Kidney epithelial cell (primary cell): ENCODE measurements at places on chromosomes 12 and 14.

DNA sequence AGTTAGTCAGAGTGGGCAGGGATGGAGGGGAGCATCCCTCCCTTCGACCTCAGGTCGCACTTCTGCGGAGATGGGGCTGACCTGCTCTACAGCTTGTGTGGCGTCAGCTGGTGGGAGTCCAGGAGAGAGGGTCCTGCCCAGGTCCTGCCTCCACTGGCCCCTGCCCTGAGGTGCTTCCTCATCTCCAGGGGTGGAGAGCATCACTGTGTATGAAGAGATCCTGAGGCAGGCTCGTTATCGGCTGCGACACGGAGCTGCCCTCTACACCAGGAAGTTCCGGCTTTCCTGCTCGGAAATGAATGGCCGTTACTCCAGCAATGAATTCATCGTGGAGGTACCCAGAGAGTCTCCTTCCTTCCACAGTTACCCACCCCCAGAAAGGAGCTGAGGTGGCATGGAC lies 20.2 kb downstream of the CLSTN3 start:
- no peak for DNase-seq

DNA sequence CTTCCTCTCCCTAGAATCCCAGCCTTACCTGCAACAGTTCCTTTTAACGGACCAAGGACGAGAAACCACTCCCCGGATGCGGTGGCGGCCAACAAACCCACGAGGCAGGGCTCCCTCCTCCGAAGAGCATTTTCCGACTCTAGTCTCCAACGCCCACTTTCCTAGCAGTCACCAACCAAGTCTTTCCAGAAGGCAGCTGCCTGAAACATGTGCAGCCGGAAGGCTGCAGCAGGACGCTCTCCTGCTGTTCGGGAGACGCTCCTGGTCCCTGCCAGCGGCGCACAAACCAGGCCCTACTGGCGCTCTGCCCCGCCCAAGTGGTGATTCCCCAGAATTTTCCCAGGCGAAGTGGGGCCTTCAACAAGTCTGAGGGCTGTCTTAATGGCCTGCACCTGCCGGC lies 21.1 kb upstream of the ADAM20 start:
- no peak for DNase-seq

DNA sequence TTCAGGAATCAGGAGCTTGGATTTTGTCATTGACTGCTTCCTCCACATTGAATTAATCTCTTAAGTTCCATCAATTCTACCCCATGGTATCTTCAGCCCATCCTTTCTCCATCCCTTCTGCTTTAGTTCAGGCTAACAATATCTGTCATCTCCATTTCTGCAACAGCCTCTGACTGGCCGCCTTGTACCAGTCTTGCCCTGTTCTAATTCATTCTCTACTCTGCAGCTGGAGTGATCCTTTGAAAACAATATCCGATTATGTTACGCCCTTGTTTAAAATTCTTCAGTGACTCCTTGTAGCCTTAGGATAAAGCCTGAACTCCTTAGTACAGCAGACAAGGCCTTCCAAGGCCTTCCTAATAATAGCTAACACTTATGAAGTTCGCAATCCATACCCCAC lies 170.2 kb downstream of the ETV6 start:
- DNase-seq = no peak

DNA sequence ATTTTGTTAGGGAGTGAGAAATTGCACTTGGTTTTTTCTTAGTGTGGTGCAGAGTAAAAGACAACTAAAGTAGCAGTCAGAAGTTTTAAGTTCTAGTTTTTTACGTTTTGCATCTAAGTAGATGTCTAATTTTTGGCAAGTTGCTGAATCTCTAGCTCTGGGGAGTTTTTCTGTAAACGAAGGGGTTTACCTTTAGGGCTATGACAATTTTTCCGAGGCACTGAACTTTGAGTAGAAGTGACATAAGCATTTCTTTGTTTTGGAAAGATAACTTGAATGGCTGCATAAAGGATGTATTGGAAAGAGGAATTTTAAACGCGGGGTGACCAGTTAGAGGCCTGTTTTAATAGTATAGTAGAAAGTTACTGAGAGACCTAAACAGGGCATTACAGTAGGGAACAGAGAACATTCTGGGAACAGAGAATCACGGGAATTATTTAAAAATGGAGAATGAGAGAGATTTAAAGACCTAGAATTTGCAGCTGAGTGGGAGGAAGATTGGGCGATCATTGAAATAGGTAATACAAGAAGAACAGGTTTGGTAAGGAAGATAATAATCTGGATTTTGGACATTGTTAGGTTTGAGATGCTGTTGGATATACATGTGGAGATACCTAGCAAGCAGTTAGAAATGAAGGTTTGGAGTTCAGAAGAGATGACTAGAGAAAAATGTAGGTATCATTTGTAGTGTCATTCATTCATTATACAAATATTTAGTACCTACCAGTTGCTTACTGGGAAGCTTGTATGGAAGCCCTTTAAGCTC lies 1.2 kb downstream of the ZNF410 start:
- no peak for DNase-seq

DNA sequence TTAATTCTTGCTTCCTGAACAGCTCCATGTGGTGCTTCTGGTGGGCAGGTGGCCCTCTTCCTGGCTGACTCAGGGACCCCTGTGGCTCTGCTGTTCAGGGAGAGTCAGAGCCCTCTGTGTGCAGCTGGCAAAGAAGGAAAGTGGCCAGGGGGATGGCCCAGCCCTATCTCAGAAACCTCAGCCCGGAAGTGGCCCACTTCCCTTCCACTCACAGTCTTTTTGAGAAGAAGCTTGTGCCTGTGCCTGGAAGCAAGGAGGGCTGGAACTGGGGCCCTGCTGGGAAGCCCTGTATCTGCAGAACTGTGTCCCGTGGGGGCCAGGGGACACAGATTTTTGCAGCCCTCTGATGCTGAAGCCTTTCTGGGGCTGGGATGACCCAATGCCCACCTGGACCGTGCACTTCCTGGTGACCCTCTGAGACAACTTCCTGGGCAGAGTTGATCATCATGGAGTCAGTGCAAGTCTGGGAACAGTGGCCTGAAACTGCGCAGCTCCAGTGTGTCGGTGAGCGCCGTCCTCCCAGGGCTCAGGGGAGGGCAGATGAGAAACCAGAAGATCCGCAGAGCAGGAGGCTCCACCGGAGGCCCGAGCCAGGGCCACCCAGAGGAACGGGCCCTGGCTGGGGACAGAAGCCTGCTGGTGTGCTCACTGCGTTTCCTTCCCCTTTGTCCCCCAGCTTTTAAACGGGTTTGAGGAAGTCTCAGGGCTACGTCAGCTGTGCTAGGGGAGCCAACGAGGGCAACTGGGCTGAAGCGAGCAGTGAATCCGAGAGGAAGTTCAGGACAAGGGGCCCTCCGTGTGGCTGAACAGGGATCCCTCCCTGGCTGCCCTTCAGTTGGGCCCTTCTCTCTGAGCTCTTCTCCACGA lies 217.4 kb upstream of the RTL1 start:
- DNase-seq = no peak

DNA sequence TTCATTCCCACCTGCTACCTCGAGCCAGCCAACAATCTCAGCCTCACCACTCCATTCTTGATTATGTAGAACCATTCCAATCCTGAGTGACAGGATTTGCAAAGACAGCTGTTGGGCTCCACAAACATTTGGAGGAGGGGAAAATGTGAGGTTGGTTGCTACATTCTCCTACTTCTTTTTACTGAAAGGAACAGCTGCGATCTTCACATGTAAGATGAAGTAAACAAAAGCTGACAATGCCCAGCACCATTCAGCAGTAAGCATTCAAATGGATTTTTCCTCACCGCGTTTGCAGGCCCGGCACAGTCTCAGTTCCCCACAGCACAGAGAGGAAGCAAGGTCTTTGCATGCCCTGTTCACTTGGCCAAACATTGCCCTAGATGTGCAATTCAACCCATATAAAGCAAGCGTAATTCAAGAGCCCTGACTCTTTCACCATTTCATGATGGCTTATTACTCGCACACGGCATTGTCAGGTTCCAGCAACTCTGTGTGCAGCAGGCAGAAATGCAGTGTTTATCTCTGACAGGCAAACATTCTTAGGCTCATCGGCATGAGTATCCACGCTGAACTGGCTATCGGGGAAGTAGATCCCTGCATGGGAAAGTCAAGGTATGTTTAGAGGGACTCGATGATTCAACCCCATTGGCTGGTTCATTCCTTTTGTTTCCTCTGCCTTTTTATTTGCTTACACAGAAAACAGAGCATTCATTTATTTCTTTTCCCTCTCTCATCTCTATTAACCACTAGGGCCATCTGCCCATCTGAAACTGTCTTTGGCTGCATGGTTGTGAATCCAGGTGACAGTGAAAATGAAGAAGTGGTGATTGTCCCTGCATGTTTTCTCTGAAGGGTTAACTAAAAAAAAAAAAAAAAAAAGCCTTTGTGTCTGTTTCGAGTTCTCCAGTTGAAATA lies 236.1 kb upstream of the PLEKHG7 start:
- no peak for DNase-seq

DNA sequence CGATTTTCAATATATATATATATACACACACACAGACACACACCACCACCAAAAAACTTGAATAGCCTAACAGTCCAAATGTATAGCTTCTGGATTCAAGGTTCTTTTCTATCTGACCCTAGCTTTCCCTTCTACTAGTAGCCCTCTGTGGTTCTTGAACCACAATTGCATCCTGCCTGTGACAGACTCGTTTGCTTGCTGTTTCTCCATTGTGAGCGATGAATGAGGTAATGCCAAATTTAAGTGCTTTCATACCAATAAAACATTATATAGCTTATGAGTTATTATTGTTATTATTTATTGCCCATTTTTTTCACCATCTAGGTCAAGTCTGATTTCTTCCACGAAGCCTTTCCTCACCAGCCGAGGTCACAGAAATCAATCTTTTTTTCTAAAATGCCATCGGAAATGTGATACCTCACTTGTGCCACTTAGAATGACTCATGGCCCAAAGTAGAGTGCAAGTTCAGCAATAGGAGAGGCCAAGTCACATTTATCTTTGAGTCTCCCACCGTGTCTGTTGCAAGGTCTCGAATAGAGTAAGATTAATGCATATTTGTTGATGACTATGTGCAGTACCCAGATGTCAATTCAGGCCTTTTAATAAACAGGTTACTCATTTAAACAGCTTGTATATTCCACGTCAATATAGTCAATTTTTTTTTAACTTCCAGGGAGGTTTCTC lies 1015.8 kb upstream of the SEL1L start:
- DNase-seq = no peak

DNA sequence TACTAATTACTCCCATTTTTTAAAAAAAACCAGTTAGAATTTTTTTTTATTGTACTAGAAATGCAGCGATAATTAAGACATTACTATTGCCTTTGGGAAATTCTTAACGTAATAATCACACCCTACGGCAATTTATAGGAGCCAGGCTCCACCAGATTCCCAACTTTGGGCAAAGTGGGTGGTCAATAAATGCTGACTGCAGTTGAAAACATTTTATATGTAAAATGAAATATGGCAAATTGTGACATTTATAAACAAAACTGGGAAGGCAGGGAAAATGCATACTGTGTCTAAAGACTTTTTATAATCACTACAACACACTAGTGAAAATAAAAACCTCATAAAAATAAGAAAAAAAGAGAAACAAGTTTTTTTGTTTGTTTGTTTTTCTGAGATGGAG lies 93.3 kb upstream of the HECTD1 start:
- DNase-seq = no peak

DNA sequence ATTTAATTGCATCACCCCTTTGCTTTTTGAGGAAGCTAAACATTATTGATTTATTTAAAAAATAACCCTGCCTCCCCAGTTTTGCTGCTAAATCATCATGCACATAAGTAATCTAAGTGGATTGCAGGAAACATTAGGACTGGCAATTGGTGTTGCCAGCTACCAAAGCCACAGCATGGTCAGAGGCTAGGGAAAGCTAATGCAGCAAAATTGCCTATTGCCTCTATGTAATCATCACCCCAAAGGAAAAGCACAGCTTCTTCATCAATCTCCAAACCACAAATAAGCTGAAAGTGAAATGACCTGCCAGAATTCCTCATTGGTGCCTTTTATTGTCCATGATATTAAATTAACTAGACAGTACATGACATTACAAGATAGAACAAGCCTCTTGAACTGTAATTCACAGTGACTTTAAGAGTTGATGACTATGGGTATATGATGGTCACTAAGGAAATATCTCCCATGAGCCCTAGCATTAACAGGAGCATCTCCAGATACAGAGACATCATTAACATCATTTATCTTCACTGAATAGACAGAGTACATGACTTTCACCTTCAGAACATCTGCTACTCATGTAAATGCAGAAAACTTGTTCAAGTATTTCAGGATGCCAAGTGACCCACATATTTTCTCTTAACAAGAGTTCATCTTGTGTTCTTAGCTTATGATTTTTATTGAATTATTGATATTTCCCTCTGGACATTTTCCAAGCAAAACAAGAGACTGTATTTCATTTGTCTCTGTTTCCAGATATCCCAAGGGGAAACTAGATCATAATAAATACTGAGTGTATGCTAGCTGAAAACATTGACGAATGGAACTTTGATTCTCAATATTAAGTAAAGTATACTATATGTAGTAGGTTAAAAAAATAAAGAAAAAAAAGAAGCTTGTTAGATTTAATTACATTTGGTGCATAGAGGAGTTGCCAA lies 29.4 kb downstream of the PTPRR start:
- no peak for DNase-seq

DNA sequence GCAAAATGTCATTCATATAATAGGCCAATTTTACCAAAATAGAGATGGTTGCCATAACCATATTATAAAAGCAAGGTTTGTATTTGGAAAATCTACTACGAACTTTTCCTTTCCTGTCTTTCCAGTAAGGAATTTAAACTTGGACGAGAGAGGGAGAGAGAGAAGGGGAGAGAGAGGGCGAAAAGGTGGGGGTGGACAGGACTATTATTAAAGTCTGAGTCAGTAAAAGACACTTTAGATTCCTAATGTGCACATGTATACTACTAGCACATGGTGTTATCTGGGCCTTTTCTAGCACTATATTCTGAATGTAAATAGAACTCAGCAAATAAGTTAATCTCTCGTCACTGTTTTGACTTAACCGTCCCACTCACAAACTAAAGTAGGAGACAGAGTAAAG lies 30.4 kb upstream of the FBLN5 start:
- no peak for DNase-seq

- DNase-seq = peak; percentile 21
These were observed 91.9 kb downstream of the BICD1 start for GRCh38 chr12:32198555-32198954.

GRCh38 chr14:75303381-75303789 lies 24.8 kb downstream of the FOS start:
- no peak for DNase-seq

DNA sequence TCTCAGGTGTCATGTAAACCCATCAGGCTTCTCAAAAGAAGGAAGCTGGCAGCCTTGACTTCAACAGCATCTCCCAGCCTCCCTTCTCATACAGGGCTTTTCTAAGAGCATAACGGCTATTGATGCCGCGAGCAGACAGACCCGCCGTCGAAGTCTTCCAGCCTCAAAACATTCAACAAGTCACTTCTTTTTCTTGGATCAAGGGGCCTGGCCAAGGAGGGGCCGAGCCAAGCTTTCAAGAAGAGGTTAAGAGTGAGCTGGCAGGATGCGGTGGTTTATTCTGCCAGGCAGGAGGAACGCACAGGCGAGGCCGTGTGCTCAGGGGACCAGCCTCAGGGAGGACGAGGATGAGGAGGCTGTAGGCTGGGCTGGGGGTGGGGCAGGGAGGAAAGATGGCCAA lies 102.9 kb upstream of the RFLNA start:
- no peak for DNase-seq

- DNase-seq = no peak
These were observed 8.8 kb downstream of the RASSF3 start for GRCh38 chr12:64618953-64619590.

GRCh38 chr12:126617312-126617711 lies 1552.1 kb downstream of the AACS start:
- no peak for DNase-seq

- no peak for DNase-seq
These were observed 382.6 kb downstream of the SNAPC1 start for GRCh38 chr14:62144863-62145262.

- no peak for DNase-seq
These were observed 16.0 kb downstream of the PRIMA1 start for GRCh38 chr14:93772263-93772662.
